Tibial nerve (tissue), 4 donors: ENCODE measurements at places on chromosomes 5 and 9. TPM values are rescaled to one million over a fixed set of nuclear protein-coding genes. Genes with fewer than 3 reads are reported as not detected.

CARD9 gene
- total RNA-seq = 3.1 TPM

LRRC70 gene
- total RNA-seq = 4.8 TPM

IER5L gene
- total RNA-seq = 31.5 TPM

GRCh38 chr5:178058321-178059012 lies 54.9 kb upstream of the N4BP3 start:
- H3K4me1 ChIP-seq = no peaks in the 10 kb centered on the region
- H3K4me3 ChIP-seq = no peak overlapping the region
- no peaks in the 10 kb centered on the region for H3K27me3 ChIP-seq
- H3K27ac ChIP-seq = no peak overlapping the region
- DNase-seq = no peak

DNA sequence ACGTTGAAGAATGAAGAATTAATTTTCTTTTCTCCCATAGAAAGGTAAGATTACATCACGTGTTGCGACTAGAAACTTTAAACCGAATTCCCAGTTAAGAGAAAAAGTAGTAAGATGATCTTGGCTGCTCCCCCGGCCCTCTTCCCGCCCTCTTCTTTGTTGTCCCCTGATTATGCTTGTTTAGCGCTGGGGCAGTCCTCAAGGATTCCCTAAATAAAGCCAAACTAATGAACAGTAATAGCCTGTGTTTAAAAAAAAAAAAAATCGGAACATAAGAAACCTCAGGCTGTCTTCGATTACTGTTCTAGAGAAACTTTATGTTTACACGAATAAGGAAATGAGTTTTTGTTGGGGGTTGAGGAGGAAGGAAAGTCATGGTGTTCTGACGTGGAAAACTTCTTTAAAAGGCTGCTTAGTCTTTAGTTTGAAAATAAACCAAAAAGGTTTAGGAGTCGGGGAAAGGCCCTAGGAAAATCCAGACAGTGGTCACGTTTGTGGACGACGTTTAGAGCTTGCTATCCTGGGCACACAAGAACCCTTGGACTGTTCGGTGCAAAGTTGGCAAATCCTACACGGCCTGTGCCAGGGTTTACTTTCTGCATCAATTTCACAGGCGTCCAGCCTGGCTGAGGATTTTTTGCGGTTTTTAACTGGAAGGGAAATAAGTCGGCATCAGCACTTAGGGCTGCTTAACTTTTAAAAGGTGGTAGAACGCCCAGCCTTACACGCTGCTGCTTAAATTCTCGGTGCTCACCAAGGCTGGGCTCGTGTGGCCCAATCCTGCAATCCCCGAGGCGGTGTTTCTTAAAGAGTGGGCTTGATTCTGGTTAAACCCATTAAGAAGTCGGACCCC lies 1.1 kb upstream of the MAT2B start:
- DNase-seq = peak; percentile 47
- H3K36me3 ChIP-seq = no peaks in the 10 kb centered on the region
- H3K4me1 ChIP-seq = peaks cover 47% of the 10 kb centered on the region

- H3K27ac ChIP-seq = no peak overlapping the region
- H3K4me1 ChIP-seq = no peaks in the 10 kb centered on the region
- H3K4me3 ChIP-seq = no peak overlapping the region
- H3K36me3 ChIP-seq = no peaks in the 10 kb centered on the region
- H3K27me3 ChIP-seq = no peaks in the 10 kb centered on the region
These were observed 73.6 kb upstream of the GRHPR start for GRCh38 chr9:37348917-37349316.

ITGA1 gene
- total RNA-seq = 62.5 TPM

PCDHB2 gene
- 7.5 TPM for total RNA-seq

DNA sequence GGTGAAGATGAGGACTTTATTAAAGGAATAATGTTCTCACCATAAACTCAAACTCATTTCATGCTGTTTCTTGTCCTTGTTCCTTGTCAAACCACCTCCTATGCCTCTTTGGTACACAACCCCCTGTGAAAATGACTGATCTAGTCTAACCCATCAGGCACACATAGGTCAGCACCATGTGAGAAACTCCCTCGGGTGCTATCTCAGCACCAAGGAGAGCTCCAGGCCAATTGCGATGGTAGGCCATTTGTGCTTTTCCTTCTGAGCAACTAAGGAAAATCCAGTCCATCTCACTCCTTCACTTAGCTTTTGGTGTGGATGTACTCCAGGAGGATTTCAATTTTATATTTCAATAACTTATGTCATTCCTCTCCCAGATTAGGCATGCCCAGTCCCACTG lies 199.8 kb downstream of the ZNF608 start:
- no peak overlapping the region for H3K4me3 ChIP-seq
- no peaks in the 10 kb centered on the region for H3K27me3 ChIP-seq
- no peaks in the 10 kb centered on the region for H3K4me1 ChIP-seq

- H3K36me3 ChIP-seq = no peaks in the 10 kb centered on the region
- DNase-seq = no peak
- no peaks in the 10 kb centered on the region for H3K27me3 ChIP-seq
- H3K4me3 ChIP-seq = no peak overlapping the region
These were observed 378.6 kb downstream of the GADD45G start for GRCh38 chr9:89983411-89983810.

PLAC8L1 gene
- total RNA-seq = not detected

GRCh38 chr9:87812375-87813118 lies 70.1 kb upstream of the SPATA31E1 start:
- H3K36me3 ChIP-seq = no peaks in the 10 kb centered on the region
- H3K27me3 ChIP-seq = no peaks in the 10 kb centered on the region
- no peak overlapping the region for H3K4me3 ChIP-seq

DNA sequence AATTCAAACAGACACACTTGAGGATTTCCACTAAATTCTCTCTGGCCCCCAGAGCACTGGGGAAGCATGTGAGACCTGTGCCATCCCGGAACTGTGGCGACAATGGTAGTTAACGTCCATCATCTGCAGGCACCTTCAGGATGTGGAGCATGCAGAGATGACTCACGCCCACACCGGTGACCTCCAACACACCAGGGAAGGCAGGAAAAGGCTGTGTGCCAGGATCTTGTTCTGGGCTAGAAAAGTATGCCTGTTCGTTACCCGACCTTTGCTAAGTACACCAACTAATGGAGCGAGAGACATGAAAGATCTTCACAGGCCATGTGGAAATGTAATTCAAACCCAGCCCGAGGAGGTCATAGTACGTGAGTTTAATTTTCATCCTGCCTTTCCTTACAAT lies 208.8 kb downstream of the MELK start:
- no peak for DNase-seq
- H3K4me1 ChIP-seq = no peaks in the 10 kb centered on the region
- H3K27me3 ChIP-seq = peaks cover 31% of the 10 kb centered on the region
- no peaks in the 10 kb centered on the region for H3K36me3 ChIP-seq
- H3K27ac ChIP-seq = no peak overlapping the region

RNF183 gene
- total RNA-seq = not detected

EQTN gene
- total RNA-seq = not detected

GRCh38 chr5:135517631-135518030 lies 18.1 kb downstream of the NEUROG1 start:
- H3K4me1 ChIP-seq = no peaks in the 10 kb centered on the region
- H3K36me3 ChIP-seq = no peaks in the 10 kb centered on the region
- H3K27ac ChIP-seq = no peak overlapping the region
- no peak overlapping the region for H3K4me3 ChIP-seq
- DNase-seq = no peak

DNA sequence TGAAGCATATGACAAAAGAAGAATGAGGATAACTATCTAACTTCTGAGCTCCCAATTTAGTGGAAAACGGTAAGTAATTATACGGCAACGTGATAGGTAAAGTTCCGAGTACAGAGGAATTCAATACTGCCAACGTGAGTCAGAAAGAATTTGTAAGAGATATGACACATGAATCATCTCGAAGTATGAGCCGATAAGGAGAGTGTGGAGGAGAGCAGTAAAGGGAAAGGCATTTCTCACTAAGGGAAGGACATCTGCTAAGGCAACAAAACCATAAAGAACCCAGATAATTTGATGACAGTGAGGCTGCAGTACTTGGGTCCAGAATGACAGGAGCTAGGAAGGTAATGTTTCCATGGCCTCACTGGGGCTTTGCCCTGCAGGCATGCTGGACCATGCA lies 11.0 kb downstream of the MPDZ start:
- DNase-seq = no peak
- peaks cover 52% of the 10 kb centered on the region for H3K4me1 ChIP-seq
- H3K27me3 ChIP-seq = no peaks in the 10 kb centered on the region
- no peaks in the 10 kb centered on the region for H3K36me3 ChIP-seq

GRCh38 chr5:68947986-68948385 lies 145.8 kb upstream of the SLC30A5 start:
- H3K36me3 ChIP-seq = no peaks in the 10 kb centered on the region
- no peak for DNase-seq
- H3K27ac ChIP-seq = no peak overlapping the region
- peaks cover 5% of the 10 kb centered on the region for H3K4me1 ChIP-seq
- H3K27me3 ChIP-seq = no peaks in the 10 kb centered on the region

CCDC187 gene
- total RNA-seq = not detected

CARD6 gene
- 10.7 TPM for total RNA-seq

DNA sequence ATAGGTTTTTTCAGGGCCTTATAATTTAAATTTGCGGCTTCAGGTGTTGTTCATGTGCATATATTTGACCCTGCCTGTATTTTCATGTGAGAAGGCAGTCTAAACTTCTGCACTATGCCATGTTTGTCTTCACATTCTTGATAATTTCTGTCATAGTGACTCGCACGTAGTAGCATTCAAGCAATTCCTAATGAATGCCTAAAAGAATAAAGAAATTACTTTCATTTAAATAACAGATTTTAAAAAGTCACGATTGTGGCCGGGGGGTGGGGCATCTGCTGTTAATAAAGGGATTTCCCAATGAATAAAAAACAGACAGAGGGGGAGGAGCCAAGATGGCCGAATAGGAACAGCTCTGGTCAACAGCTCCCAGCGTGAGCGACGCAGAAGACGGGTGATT lies 318.0 kb downstream of the ADAMTS6 start:
- H3K27me3 ChIP-seq = no peaks in the 10 kb centered on the region
- no peaks in the 10 kb centered on the region for H3K36me3 ChIP-seq
- no peak overlapping the region for H3K4me3 ChIP-seq
- H3K4me1 ChIP-seq = no peaks in the 10 kb centered on the region
- no peak overlapping the region for H3K27ac ChIP-seq
- no peak for DNase-seq

GRCh38 chr5:111902436-111902835 lies 145.4 kb upstream of the NREP start:
- DNase-seq = no peak
- no peaks in the 10 kb centered on the region for H3K4me1 ChIP-seq
- no peak overlapping the region for H3K4me3 ChIP-seq
- no peak overlapping the region for H3K27ac ChIP-seq
- no peaks in the 10 kb centered on the region for H3K27me3 ChIP-seq

BAAT gene
- not detected for total RNA-seq

GRCh38 chr5:145540375-145540774 lies 294.8 kb downstream of the PRELID2 start:
- H3K36me3 ChIP-seq = no peaks in the 10 kb centered on the region
- no peak overlapping the region for H3K4me3 ChIP-seq
- no peaks in the 10 kb centered on the region for H3K4me1 ChIP-seq
- no peak overlapping the region for H3K27ac ChIP-seq
- no peaks in the 10 kb centered on the region for H3K27me3 ChIP-seq
- no peak for DNase-seq

GRCh38 chr5:160071516-160071915 lies 47.7 kb downstream of the PWWP2A start:
- peaks cover 78% of the 10 kb centered on the region for H3K36me3 ChIP-seq
- no peaks in the 10 kb centered on the region for H3K4me1 ChIP-seq
- DNase-seq = no peak

- H3K27ac ChIP-seq = no peak overlapping the region
- H3K27me3 ChIP-seq = no peaks in the 10 kb centered on the region
- H3K4me3 ChIP-seq = no peak overlapping the region
- no peaks in the 10 kb centered on the region for H3K36me3 ChIP-seq
- DNase-seq = no peak
These were observed 418.2 kb downstream of the IRX2 start for GRCh38 chr5:2333291-2333690.

MED10 gene
- 26.1 TPM for total RNA-seq

DNA sequence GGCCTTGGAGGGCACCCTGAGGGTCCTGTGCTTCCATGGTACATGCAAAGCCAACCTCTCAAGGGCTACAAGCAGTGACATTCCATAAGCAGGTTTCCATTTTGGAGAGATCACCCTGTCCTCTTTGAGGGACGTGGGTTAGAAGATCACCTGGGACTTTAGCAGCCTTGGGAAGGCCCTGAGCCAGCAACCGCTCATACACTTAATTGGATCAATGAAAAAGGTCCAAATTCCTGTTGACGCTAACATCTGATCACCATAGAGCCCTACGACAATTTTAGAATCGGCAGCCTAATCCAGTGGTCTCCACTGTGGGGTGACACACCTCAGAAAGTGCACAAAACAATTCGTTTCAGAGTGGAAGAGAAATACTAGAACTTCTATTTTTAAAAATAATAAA lies 196.0 kb upstream of the NR3C1 start:
- H3K36me3 ChIP-seq = no peaks in the 10 kb centered on the region
- no peak overlapping the region for H3K27ac ChIP-seq
- no peaks in the 10 kb centered on the region for H3K4me1 ChIP-seq
- DNase-seq = no peak
- no peak overlapping the region for H3K4me3 ChIP-seq
- H3K27me3 ChIP-seq = no peaks in the 10 kb centered on the region

DNA sequence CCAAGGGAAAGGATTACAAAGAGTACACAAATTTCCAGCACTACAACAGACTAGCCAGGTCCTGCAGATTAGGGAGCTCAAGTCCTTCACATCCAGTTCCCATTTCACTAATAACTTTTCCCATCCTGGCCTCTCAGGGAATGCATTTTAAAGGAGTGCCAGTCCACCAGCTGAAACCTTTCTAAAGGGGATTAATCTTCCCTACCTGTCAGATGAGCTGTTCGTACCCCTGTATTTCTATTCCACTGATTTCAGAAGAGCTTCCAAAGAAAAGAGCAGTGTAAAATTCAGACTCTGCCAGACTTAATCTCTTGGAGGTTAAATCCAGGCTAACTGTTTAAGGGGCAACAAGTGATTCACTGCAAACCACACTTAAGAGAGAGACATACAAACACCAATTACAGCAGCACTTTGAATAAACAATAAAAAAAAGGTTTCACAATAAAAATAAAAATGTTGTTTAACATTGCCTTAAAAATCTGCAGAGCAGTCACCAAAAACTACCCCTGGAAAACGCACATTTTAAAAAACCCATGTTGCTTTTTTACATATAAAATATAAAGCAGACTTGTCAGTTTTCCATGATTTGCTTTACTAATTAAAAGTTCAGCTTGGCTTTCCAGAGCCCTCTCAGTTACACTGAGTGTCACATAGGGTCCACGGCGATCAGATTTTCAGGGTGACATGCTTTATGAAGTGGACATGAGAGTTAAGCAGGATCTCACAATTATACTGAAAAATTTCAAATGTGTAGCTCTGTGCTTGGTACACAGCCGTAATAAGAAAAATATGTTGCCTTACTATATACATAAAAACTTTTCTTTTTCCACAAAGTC lies 3.2 kb downstream of the ROR2 start:
- no peaks in the 10 kb centered on the region for H3K36me3 ChIP-seq
- H3K4me3 ChIP-seq = no peak overlapping the region
- H3K4me1 ChIP-seq = no peaks in the 10 kb centered on the region
- no peak for DNase-seq
- H3K27me3 ChIP-seq = peaks cover 55% of the 10 kb centered on the region

NME5 gene
- 1.7 TPM for total RNA-seq
